ENCODE measurements at places on chromosomes 12 and 14.
A peak's percentile ranks its signal among the peaks of the same experiment; 100 is the strongest.

DNA sequence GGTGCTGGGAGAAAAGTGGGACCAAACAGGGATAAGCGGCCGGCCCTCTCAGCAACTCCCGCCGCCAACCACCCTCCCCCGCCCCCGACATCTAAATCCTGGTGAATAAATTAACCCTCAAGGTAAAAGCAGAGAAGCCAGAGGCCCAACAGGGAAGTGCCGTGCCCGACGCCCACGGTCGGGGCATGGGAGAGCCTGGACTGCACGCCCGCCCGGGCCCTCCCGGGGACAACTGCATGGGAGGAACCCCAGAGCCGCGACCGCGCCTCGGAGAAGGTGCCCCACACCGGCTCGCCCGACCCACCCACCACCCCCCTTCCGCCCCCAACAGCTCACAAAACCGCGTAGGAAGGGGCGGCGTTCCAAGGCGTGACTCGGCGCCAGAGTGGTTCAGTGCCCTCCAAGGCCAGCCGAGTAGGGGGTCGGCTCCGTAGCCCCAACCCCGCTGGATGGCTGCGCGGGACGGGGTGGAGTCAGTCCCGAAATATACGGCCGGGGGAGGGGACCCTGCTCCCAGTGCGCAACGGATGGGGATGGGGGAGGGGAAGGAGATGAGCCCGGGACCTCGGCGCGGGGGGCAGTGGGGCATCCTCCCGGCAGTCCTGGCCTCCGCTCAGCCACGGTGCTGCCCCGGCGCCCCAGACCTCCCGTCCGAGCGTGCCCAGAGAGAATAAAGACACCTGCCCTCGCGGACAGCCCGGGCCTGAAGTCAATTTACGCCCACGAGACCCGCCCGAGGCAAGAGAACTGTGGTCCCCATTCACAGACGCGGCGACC is 732 bp downstream of the SLC25A29 start:
- DNase-seq, result peak; percentile 61

GRCh38 chr12:80058586-80058985 is 40.8 kb upstream of the OTOGL start:
- DNase-seq, result no peak

GRCh38 chr14:95092723-95093122 is 64.6 kb downstream of the DICER1 start:
- DNase-seq, result no peak

DNA sequence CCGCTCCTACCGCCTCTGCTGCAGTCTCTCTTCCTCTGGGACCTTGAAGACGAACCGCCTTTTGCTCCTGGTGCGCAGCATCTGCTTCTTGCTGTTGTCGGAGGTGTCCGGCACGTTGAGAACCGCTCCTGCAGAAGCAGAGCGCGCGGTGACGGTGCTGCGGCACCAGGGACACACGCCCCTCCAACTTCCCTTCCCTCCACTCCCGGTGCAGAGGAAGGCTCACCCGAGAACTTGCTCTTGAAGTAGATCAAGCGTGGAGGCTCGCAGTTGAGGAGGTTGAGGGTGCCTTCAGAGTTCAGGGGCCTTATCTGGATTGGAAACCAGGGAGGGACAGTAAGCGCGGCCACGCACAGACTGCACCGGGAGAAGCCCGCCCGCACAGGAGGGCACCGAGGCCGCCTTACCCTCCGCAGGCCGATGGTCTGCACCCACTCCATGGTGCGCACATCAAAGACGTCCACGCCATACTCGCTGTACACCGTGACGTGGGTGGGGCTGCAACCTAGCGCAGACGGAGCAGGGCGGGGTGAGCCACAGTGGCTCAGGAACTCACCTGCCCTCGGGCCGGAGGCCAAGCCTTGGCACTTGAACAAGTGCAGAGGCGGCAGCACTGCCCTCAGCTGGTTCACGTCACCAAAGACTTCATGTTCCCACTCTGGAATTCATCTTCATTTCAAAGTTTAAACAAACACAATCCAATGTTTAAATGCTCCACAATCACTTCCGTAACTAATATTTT is 17.5 kb downstream of the AMN start:
- no peak for DNase-seq

DNA sequence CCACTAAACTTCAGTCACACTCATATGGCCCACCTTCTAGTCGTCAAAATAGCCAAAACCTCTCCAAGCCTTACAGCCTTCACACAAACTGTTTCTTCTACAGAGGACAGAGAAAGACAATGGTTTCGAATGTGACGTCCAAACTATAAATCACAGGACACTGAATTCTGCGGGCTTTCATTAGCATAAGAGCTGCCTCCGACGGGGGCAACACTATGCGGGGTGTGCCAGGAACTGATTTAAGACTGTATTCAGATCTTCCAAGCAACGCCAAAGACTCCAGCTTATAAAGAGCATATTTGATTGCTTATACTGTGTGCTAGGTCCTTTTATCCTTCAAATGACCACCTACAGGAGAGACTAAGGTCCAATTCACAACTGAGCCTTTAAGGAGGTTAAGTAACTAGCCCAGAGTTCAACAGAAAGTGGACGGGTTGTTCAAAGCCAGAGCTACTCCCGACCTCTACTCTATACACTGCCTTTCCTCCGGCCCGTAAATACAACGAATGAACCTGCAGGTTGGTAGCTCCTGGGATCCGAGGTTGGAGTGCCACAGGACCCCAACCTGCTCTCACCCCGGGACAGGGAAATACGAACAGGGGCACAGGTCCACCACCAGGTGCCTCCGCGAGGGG is 575 bp downstream of the L2HGDH start:
- DNase-seq, result peak; percentile 60

DNA sequence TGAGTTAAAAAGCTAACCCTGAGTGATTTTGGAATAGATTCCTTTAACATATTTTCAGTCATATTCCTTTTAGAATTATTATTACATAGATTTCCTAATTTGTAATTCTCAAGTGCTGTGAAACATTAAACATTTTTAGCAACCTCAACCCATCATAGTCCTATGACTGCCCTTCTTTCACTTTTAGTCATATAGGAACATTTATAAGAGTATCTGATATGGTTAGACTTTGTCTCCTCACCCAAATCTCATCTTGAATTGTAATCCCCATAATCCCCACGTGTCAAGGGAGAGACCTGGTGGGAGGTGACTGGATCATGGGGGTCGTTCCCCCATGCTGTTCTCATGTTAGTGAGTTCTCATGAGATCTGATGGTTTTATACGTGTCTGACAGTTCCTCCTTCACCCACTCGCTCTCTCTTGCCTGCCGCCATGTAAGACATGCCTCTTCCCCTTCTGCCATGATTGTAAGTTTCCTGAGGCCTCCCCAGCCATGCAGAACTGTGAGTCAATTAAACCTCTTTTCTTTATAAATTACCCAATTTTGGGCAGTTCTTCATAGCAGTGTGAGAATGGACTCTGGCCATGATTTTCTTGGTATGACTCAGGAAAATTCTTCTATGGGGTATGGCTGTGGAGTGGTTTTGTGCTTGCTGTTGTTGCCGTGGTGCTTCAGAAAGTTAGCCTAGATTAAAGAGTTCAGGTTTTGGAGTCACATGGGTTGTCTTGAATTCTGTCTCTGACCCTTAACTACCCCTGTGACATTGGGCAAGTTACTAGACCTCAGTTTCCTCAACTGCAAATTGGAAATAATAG is 83.9 kb downstream of the FUT8 start:
- no peak for DNase-seq

GRCh38 chr12:4217091-4217490 is 56.5 kb upstream of the CCND2 start:
- no peak for DNase-seq

DNA sequence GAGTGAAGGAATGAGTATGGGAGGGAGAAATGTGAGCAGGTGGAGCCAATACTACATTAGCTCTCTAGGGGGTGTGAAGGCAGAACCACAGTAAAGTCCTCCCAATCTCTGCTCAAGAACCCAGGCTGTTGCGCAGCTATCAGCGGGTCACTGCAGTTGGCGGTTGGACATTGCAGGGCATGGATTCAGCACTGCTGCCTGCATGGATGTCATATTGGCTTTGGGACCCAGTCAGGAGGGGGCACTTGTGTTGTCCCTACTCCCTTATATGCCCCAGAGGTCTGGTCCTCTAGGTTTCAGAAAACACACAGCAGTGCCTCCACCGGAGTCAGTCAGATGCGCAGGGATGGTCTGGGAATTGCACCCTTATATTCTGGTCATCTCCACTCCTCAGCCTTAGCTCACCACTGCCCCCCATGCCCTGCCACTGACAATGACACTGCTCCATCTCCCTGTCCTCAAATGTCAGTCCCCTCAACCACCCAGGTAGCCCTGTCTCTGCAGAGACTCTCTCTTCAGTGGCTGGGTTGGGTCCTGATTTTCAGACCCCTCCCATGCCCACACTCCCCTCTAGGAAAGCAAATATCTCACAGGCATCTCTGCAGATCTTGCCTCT is 9.6 kb downstream of the ZDHHC22 start:
- no peak for DNase-seq

- DNase-seq, result no peak
Observed at GRCh38 chr12:90888316-90888715, 66.7 kb downstream of the CCER1 start.

DNA sequence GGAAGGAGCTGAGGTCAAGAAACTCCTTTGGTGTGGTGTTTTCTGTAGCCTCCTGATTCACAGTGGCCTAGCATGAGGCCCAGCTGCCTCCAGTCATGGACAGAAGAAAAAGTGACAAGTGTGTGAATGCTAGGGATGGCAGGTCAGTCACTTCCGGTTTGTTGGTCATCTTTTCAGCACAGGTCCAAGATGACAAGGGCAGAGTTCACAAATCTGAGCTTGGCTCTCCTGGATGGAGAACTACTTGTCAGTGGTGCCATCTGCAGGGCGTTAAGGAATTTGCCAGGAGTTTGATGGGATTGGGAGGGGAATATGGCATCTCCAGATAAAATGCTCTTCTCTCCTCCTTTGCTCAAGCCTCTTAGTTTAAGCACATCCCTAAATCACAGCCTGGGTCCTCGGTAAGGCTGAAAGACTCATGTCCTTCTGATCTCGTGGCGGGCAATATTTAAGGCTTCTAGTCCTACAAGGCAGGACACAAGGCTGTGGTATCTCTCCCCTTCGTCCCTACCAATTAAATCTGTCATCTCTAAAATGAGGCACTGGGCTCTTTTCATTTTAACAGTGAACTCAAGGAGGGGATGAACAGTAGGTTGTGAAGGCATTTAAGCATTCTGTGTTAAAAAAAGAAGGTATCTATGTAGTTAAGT is 10.0 kb downstream of the TUBA1B start:
- peak; percentile 74 for DNase-seq

GRCh38 chr12:108516511-108517275 is 1.6 kb downstream of the FICD start:
- DNase-seq, result peak; percentile 60

DNA sequence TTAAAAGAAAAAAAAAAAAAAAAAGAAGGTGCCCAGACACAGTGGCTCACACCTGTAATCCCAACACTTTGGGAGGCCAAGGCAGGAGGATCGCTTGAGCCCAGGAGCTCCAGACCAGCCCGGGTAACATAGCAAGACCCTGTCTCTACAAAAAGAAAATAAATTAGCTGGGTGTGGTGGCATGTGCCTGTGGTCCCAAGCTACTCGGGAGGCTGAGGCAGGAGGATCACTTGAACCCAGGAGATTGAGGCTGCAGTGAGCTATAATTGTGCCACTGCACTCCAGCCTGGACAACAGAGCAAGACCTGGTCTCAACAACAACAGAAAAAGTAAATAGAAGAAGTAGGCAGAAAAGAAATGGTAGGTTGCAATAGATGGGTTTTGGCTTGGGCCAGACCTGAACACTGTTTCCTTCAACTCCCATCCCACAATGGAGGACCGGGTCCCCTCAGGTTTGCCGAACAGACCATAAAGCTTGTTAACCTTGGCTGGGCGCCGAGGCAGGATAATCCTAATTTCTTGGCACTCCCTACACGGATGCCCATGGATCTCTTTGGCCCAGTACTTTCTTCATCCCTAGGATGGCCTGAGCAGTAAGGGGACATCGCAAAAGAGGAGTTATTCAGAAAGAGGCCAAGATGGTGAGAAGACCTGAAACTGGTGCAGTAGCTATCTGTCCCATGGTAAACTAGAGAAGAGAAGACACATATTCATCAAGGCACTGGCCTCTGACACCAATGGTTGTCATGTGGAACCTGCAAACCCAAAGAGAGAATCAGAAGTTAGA is 165.5 kb upstream of the CCND2 start:
- DNase-seq, result no peak

GRCh38 chr12:8033153-8034044 is 883 bp downstream of the FOXJ2 start:
- DNase-seq, result peak; percentile 67

DNA sequence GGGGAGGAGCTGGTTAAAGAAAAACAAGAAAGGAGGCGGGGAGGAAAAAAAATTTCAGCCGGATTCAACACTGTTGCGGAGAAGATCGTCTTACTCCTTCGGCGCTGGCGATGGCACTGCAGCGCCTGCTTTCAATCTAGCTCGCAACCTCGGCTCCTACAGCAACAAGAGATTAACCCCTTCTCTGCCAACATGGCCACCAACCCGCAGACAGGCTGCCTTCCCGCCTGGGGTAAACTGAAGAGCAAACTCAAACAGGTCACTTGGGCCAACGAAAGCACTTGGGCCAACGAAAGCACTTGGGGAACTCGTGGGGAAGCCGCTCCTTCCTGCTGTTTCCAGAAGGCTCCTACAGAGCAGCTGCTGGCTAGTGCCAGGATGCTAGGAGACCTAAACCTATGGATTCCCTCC is 73.7 kb downstream of the CIT start:
- DNase-seq, result no peak

- no peak for DNase-seq
Observed at GRCh38 chr14:40362856-40363255, 930.6 kb upstream of the FBXO33 start.

DNA sequence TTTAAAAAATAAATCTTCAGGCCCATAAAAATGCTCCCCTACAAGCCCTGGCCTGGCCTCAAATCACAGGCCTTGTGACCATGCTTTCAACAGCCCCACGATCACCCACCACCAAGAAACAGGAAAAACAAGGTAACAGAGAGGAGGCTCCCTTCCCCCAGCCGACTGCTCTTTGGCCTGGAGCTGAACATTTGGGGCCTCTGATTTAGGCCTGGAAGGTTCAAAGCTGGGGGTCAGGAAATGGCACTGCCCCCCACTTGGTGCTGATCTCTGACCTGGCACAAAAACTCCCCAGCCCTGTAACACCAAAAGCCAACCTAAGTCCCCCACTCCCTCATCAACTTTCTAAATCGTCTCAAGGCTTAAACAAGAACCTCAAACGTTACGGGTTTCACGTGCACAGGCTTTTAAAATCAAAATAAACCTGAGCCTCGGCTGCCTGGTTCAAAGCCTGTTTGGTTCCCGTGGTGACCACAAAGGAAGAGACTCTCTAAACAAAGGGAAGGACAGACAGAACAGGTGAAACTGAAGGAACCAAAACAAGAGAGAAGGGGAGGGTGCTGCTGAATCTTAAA is 9.0 kb downstream of the ACTN1 start:
- DNase-seq, result no peak

DNA sequence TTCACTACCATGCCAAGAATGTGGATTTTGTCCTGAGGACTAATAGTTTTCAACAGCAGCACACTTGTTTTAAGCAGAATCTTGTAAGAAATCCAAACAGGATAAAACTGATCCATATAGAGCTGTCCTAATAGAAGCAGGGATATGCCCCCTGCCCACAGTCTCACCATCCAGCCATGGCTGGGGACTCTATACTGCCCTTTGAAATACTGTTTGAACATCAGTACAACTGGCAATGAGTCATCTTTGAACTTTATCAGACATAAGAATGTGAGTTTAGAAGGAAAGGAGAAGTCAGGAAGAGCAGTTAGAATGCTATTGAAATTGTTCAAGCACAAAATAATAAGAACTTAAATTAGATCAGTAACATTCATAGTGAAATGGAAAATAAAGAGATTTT is 3.8 kb upstream of the C12orf42 start:
- DNase-seq, result no peak

GRCh38 chr12:89327486-89328094 is 24.7 kb downstream of the DUSP6 start:
- no peak for DNase-seq
